ENCODE measurements at places on chromosomes 5 and 9.

- DNase-seq, result no peak
Measured at GRCh38 chr5:14506140-14506538, 75.5 kb upstream of the OTULINL start.

GRCh38 chr9:12091865-12092527 is 601.2 kb upstream of the TYRP1 start:
- no peak for DNase-seq

DNA sequence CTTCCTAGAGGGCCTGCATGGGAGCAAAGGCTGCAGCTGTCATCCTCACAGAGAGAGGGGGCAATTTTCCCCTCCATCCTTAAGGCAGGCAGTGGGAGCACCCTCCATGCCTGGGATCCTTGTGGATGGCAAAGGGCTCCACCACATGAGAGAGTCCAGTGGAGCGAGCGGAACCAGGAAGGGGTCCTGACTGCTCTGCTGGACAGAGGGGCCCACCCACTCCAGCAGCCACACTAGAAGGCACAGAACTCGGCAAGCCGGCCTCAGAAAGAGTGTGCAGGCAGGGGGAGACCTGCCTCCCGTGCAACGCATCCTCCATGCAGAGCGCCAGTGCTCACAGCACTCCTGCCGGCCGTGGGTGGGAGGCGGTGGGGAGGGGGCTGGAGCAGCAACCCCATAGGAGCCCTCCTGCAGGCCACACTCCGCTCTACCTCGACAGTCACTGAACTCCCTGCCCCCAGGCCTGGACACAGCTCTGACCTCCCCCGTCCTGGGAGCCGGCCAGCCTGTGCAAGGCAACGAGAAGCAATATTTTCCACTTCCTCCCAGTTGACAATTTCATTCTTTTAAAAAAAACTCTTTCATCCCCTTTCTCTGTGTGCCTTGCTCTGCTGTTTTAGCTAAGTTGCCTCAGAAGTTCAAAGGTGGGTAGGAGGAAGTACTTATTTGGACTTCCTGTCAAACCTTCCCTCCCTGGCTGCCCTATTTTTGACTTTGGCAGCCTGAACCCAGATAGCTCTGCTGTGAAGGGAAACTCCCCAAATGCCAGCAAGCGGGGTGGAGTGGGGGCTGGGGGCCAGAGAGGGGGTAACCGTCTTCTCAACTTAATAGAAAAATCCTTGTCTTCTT is 5.3 kb upstream of the LCP2 start:
- DNase-seq, result no peak

- no peak for DNase-seq
Measured at GRCh38 chr5:180648658-180649296, 623 bp downstream of the FLT4 start.

DNA sequence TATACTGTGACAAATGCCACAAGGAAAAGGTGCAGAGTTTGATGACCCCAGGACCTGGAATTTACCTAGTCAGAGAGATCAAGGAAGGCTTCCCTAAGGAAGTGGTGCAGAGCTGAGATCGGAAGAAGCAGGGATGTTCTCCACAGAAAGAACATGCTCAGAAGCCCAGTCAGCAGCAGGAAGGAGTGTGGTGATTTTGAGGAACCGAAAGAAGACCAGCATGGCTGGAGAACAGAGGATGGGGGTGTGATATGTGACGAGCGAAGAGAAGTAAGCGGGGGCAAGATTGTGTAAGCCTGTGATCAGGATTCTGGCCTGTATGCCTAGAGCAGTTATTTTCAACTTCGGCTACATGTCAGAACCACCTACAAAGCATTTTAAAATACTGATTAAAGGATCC is 18.7 kb upstream of the PIK3R1 start:
- no peak for DNase-seq

DNA sequence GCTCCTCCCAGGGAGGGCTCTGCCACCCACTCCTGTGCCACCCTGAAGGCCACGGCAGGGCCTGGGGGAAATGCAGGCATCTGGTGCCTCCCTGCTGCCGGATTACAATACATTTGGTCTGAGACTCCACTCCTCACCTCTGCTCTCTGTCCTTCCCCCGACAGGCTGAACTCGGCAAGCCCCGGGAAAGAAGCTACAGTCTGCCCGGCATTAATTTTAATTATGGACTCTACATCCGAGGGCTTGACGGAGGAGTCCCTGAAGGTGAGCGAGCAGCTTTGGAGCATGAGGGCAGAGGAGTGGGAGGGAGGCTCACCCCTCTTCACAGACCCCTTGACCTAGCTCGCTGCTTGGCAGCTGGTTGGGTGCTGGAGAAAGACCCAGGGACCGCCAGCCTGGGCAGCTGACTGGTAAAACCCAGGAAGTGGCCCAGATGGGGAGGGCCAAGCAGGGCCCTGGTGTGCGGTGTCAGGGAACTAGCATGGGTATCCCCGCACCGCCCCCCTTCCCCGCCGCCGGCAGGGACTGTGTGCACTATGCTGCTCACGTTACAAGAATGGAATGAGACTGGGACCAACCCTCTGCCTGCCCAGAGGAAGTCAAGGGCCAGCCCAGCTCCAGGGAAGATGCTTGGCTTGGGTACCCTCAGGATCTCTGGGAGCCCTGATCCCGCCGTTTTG is 83.7 kb upstream of the BARHL1 start:
- no peak for DNase-seq

DNA sequence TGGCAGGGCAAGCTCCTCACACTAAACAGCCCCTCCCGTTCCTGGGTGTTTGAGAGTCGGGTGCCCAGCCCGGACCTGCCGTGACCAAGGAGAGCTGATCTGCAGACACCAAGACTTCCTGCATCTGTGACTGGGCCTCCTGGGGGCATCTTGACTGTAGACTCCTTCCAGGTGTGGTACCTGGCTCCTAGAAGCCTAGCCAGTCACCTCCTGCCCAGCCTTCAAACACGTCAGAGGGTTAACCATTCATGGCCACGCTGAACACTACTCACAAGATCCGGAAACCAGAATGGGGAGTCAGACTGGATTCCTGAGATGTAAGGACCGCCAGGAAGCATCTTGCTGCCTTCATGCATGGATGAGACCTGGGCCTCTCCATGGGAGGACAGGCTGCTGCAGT is 3.7 kb upstream of the LCN2 start:
- DNase-seq, result no peak

DNA sequence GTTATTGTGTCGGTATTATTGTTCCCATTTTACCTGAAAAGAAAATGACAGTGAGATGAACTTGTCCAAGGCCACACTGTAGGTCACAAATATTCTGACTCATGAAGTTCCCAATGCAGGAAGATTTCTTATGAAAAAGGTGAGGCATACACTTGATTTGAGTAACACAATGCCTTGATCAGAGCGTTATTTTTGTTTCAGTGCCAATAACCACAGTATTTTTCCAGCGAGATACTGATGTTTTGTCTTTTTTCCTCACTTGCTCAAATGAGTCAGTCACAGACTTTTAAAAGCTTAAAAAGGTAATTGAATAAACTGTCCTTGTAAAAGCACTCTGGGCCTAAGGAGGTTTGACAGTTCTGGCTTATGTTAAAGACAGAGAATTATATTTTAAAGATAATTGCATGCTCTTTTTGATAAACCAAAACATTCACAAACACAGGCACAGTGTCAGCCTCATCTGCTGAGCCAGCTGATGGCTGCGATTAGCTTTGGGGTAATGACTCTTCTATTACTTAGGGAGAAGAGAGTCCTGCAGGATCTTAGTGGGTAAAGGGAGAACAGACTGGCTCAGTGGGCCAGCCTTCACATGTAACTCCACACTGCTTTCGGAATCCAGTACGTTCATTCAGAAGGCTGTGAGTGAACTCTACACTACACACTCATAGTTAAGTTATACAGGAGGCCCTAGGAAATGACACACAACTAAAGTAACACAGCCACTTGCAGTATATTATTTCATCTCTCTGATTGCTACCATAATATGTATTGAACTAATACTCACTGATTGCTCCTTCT is 165.5 kb upstream of the CD180 start:
- DNase-seq, result no peak

GRCh38 chr5:163473635-163474243 is 13.3 kb downstream of the HMMR start:
- DNase-seq, result no peak

GRCh38 chr5:127275641-127276193 is 14.9 kb upstream of the MEGF10 start:
- no peak for DNase-seq

DNA sequence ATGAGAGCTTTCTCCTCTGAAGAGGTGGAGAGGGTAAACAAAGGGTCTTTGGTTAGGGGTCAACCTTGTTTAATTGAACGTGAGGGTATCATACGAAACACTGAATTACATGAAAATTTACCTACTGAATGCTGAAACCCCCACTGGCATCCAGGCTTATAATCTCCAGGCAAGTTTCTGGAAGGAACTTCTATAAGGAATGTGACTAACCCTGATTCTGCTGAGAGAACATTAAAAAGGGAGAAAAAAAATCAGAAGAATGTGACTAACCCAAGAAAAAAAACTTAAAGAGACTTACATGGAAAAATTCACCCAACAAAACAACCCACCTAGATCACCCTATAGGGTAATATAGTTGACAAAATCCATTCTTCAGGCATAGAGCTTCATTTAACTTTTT is 55.5 kb downstream of the APC start:
- DNase-seq, result no peak

DNA sequence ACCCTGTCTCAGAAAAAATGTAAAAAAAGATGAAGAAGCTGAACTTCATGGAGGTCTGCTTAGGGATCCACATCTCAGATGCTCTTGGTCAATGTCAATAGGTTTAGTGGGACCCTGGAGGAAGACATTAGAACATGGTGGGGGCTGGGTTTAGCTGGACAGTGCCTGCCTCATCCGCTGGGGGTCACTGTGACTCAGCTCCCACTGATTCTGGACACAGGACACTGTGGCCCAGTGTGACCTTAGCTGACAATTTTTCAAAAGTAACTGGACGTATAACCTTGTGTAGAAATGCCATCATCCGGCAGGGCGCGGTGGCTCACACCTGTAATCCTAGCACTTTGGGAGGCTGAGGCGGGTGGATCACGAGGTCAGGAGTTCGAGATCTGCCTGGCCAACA is 7.3 kb upstream of the HNRNPAB start:
- no peak for DNase-seq

- no peak for DNase-seq
Measured at GRCh38 chr5:73777192-73777591, 151.2 kb downstream of the ARHGEF28 start.

DNA sequence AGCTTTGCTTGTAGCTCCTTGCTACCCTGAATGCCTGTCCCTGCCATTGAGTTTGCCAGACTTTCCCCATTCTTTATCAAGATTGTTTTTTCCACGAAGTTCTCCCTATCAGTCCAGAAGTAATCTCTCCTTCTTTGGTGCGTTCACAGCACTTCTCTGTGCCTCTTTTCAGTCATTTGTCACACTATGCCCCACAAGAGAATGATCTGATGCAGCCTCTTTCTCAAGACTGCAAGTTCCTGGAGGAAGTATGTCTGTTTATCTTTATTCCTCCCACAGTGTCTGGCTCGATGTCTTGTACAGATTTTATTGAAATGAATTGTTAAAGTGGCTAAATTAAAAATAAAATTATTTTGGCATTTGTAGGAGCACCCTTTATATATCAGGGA is 99.3 kb downstream of the CCDC192 start:
- no peak for DNase-seq

DNA sequence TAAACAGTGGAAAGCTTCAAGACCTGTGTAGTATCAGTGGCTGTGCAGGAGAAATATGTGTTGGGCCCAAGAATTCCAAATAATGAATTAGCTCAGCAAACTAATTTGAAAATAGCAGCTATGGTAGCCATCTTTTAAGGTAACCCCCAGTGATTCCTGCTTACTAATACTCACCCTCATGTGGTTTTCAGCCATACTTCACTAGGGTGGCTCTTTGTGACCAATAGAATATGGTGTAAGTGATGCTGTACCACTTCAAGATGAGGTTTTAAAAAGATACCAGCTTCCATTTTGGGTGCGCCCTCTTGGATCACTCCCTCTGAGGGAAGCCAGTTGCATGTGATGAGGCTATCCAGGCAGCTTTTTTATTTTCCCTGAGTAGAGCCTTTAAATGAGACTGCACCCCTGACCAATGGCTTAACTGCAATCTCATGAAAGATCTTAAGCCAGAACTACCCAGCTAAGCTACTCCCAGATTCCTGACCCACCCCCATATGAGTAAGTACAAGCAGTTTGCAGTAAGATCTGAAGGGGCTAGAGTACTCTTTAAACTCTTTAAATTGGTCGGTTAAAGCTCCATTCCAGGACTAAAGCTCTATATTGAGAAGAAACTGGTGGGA is 58.3 kb downstream of the UHRF2 start:
- DNase-seq, result no peak

GRCh38 chr5:43993634-43994351 is 390.8 kb downstream of the NNT start:
- DNase-seq, result no peak

DNA sequence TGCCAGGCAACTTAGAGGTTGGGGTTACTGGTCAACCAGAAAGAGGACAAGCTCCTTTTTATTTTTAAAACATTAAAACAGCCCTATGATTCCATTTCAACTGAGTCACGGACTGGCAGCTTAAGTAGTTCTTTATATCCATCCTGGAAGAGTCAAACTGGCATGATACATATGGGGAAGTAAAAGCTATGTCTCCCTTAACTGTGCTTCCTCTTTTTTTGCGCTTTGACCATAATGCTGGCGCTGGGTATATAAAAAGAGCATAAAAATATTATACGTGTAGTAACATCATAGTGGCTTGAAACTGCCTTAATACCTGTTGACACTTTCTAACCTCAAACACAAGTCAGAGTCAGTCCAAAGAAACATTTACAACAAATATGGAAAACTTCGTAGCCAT is 274.4 kb downstream of the CSNK1G3 start:
- DNase-seq, result no peak

DNA sequence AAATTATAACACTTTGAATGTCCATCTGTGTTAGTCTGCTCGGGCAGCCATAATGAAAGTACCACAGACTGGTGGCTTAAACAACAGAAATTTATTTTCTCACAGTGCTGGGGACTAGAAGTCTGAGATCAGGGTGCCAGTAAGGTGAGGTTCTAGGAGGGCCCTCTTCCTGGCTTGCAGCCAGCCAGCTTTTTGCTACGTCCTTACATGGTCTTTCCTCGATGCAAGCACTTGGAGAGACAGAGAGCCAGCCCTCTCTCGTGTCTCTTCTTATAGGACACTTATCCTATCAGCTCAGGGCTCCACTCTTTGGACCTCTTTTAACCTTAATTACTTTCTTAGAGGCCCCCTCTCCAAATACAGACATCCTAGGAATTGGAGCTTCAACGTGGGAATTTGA is 351.8 kb downstream of the SPOCK1 start:
- DNase-seq, result no peak

GRCh38 chr5:56985936-56986625 is 34.2 kb upstream of the MIER3 start:
- DNase-seq, result no peak

DNA sequence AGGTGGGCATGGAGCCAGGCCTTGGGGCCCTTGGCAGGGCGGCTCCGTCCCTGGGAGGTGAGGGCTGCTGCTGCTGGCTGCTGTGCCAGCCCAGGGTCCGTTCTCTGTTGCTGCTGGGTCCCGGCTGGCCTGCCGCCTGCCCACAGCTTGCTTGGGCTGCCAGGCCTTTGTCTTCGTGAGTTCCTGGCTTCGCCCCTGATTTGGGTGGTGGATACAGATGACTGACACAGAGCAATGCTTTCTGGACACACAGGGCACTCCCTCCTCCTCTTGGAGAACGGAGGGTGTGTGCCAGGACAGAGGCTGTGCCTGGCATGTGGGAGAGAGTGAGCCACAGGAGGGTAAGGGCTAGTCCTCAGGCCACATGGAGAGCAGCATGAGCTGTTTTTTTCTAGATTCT is 166.1 kb downstream of the MACROH2A1 start:
- no peak for DNase-seq
